Regular cardiac myocyte (primary cell): ENCODE measurements at places on chromosomes 7 and 10. TPM values are rescaled to one million over a fixed set of nuclear protein-coding genes. Genes with fewer than 3 reads are reported as not detected.

Gene TRIP6
- 43.1 and 70.4 TPM in 2 replicates for total RNA-seq

Gene TRDMT1
- total RNA-seq = 4.2 and 5.6 TPM in 2 replicates

Gene CYP2C8
- not detected in 2 replicates for total RNA-seq

Gene PALD1
- 0.19 and 0.56 TPM in 2 replicates for total RNA-seq

Gene DDC
- not detected in 2 replicates for total RNA-seq

Gene INTS15
- total RNA-seq = 6.7 and 9.0 TPM in 2 replicates

Gene ZNF727
- 0.38 and 1.1 TPM in 2 replicates for total RNA-seq

Gene SFXN4
- total RNA-seq = 14.9 and 25.1 TPM in 2 replicates

Gene PNLIP
- not detected in 2 replicates for total RNA-seq

Gene SOSTDC1
- total RNA-seq = not detected in 2 replicates

Gene ANKRD61
- total RNA-seq = under 0.01 TPM in 2 replicates

Gene PRKCQ
- total RNA-seq = under 0.01 TPM in 1 of 2 replicates, not detected in the other

Gene TYW1B
- 1.9 and 8.5 TPM in 2 replicates for total RNA-seq
